Stimulated activated CD4-positive, alpha-beta T cell treated with anti-CD3 and anti-CD28 coated beads, Interleukin-1b, Interleukin-23, amount 100 ng/mL, for 1 hour (primary cell): ENCODE measurements at places on chromosomes 11 and 22.

- DNase-seq: no peak
Observed at GRCh38 chr11:104926771-104927611, 28.7 kb upstream of the CASP12 start.

DNA sequence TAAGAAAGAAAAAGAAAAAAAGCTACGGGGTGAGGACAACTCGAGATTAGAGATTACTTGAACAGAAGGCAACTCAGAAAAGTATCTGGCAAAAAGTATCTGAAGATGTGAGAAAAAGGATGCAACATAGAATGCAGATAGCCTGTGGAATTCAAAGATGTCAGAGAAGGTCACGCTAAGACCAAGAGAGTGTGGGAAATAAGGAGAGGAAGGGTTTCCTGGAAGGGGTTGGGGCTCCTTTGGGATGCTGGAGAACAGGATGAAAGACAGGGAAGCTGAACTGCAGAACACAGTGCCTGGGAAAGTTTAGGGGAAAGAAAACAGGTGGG, 1.2 kb downstream of the GUCY1A2 start:
- no peak for DNase-seq

GRCh38 chr11:32012049-32012448, 78.8 kb upstream of the RCN1 start:
- no peak for DNase-seq

DNA sequence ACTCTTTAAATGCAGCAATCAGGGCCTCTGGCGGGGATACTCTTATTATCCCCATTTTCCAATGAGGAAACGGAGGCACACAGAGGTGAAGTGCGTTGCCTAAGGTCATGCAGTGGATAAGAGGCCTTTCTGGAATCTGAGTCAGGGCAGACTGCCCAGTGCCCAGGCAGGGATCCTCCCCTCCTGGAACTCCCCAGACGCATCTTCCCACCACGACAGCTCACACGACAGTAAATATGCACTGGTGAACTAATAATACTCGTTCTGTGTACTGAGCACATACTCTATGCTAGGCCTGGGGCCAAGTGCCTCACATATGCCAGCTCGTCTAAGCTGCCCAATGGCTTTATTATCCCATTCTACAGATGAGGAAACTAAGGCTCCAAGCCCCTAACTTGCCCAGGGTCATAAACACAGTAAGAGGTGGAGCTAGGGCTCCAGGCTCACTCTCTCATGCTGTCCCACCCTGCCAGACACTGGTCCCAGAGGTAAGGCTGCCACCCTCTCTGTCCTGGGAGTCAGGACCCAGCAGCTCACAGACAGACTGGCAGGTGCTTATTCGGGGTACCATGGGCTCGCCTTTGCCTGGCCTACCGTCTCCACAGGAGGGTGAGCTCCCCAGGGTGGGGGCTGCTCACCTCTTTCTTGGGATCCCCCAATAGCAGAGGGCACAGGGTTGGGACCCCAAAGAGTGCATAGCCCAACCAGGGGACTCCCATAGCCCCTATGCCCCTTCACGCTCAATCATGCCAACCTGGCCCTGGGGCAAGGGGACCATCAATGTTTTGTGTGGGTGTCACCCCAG, 2.3 kb downstream of the IL2RB start:
- no peak for DNase-seq

DNA sequence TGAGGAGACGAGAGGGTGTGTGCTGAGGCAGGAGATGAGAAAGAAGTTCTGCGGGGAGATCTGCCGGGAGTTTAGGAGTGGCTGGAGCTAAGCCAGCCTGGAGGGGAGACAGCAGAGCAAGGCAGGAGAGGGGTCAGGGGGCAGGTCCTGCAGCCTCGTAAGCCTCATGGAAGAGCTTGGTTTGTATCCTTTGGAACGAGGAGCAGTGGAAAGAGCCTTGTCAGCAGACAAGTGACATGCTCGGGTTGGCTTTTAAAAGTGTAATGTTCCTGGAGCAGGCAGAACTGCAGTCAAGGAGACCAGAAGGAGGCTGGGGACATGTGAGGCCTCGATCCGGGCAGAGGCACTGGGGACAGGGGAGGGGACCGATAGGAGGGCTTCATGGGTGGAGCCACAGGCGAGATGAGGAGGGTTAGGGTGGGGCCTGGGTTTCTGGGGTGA, 21.4 kb upstream of the TUB start:
- no peak for DNase-seq

GRCh38 chr22:29702000-29702930, 17.5 kb upstream of the CABP7 start:
- DNase-seq: no peak

GRCh38 chr11:78223320-78223954, 34.7 kb downstream of the USP35 start:
- DNase-seq: no peak

DNA sequence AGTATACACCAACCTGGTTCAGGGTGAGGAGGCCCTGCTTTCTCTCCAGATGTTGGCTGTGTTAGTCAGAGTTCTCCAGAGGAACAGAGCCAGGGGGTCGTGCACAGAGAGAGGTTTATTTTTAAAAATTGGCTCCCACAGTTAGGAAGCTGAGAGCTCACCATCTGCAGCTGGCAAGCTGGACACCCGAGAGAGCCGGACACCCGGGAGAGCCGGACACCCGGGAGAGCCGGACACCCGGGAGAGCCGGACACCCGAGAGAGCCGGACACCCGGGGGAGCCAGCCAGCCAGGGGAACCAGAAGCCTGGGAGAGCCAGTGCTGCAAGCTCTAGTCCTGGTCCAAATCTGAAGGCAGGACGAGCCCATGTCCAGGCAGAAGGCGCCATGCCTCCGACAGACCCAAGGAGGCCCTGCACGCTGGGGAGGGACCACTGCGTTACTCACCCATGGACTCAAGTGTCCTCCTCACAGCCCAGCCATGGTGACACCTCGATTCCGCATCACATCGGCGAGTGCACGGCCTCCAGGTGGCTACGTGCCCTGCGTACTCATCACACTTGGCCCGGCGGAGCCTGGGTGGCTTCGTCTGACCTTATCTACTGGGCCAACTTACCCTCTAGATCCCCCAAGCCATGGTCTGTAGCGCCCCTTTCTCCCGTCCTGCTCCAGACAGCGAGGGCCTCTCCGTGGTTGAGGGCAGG, 99.0 kb downstream of the BRD1 start:
- no peak for DNase-seq

DNA sequence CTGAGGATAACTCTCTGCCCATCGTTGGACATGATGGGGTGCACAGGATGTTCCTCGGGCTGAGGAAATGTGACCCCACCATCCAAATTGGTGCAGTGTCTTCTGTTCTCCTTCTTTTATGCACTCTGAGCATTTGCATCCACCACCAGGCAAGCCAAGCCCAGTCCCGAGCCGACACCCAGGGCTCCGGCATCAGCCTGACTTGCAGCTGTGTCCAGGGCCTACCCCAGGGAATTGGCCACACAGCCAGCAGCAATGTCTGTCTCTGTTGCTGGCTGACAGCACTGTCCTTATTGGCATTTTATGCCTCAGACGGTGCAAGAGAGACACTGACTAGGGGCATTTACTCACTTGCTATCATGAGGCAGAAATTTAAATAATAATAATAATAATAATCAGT, 25.4 kb upstream of the CPT1A start:
- no peak for DNase-seq

DNA sequence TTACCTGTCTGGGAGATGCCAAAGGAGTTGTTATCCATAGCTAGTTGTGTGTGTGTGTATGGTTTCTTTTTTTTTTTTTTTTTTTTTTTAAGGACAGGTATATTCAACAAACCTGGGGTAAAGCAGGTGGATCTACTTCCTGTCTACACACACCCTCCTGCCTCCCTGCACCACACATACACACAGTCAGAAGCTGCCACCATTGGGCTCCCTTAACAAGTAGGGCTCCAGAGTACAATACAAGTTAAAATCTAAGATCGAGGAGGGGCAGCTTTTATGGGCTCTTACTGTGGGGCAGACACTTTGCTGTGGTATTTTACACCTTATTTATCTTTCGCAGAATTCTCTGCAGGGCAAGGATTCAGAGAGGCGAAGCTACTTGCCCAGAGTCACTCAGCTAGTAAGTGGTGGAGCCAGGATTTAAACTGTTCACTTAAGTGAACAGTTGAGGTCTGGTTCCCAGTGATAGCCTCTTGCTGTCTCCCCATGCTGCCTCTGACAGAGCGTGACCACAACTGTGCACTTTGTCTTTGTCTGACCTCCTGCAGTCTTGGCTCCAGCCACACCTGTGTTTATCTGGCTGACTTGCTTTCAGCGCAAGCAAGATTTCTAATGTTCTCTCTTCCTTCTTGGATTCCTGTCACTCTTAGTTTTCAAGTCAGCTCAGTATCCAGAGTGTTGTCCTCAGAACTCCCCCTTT, 135.0 kb downstream of the CSNK2A3 start:
- no peak for DNase-seq

DNA sequence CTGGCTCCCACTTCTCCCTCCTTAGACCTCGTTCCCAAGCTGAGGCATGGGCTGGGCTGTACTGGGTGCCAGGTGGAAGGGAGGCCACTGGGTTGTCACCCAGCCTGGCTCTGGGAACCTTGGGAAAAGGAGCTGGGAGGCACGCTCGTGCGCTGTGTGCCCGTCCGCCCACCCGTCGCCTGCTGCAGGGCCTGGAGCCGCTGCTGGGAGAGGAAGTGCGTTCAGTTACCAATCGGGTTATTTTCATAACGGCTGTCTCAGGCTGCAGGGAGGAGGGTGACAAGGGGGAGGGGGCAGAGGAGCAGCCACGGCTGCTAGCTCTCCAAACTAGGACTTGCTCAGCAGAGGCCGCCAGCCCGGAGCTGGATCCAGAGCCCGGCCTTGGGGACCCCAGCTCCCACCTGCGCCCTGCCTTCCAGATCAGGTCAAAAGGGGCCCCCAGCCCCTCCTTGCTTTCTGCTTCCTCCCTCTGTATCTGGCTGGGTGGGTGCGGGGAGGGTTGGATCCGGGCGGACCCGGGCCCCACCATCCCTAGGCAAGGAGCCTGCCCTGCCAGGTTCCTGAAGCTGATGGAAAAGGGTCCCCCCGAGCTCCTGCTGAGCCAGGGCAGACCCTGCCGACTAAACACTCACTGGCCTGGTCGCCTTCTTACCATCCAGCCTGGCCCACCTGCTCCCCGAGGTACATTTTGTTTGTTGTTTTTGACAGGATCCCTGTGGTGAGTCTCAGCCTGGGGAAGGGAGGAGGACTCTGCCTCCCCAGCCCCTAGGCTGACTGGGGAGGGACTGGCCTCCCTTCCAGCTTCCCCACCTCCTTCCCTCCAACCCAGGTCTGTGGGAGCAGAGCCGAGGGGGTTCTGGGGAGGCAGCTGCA, 14.3 kb downstream of the DGKZ start:
- DNase-seq: no peak

- no peak for DNase-seq
Observed at GRCh38 chr22:24995649-24996180, 43.2 kb downstream of the KIAA1671 start.

DNA sequence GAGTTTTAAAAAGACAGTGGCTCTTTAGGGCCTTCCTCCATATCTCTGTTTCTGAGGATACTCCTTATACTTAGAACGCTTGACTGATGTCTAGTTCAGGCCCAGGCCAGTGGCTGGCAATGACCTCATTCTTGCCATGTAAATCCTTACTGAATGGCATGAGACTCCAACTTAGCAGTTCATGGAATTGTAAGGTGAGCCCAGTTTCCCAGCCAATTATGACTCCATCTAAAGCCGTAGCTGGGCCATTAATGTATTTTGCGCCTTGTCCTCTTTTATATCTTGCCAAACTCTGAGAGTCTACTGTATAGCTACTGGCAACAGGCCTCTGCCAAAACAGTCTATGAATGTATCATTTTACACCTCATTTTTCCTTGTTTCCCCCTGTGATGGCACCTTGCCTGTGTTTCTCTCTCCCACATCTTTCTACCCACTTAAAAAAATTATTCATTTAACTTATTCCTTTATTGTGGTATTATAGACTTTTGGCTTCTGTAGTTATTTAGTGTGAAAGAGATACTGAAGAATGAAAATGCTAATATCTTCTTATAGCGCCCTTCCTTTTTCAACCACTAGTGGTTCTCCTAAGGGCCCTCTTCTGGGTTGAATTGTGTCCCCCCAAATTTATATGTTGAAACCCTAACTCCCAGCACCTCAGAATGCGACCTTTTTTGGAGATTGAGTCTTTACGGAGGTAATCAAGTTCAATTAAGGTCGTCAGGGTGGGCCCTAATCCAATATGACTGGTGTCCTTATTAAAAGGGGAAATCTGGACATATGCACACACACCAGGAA, 67.4 kb downstream of the ZNRF3 start:
- no peak for DNase-seq

GRCh38 chr11:106280036-106280435, 202.6 kb downstream of the AASDHPPT start:
- DNase-seq: no peak

- DNase-seq: no peak
Observed at GRCh38 chr11:20522536-20522935, 76.9 kb upstream of the SLC6A5 start.

DNA sequence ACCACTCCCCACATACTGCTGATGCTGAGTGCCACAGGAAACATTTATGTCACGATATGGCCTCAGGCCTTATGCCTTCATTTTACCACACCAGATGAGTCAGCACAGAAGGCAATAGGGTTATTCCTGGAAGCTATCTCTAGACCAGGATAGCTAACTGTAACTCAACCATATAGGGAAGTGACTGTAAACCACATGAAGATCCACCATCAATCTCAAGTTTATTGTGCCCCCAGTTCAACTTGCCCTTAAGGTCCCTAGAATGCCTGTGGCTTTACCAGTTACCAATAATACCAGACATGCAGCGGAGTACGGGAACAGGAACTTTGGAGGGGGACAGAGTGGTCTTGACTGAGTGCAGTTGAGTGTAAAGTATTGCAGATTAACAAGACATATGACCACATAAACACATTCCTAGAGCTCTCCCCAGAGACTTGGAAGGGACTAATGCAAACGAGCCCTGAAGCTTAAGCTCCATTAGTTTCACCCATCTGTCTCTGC, 180.9 kb downstream of the KIF18A start:
- DNase-seq: no peak

DNA sequence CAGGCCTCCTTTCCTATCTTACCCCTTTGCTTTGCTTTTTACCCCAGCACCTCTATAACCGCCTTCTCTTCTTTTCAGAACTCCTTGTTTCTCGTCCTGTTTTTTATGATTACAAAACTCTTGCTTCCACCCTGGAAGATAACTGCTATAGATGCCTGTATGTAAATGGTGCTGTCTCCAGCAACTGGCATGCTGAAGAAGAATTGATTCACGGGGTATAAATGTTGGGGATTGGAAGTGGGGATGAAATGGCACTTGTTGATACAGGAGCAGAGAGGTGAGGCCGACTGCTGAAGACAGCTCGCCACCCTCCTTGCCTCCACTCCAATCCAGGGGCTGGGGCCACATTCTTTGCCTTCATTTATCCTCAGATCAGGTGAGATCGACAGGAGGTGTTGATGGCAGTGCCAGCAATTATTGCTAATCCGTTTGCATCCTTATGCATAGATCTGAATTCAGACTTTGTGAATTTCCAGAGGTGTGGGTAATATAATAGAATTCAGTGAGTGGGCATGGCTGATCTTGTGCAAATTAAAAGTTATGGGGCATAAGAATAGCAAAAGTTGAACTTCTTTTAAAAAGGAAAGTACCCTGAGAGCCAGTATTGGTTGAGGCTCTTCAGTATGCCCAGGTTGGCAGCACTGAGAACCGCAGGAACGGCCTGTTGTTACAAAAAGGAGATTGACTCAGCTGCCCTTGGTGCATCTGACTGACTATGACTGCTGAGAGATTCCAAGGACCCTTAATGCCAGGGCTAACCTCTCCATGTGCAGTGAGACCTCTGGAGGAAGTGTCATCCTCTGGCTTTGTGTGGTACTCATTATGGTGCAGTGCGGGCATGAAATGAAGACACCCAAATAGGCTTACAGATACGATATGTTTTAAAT, 5.3 kb downstream of the NEAT1 start:
- DNase-seq: no peak
